ENCODE measurements at places on chromosomes 12 and 14.
A peak's percentile ranks its signal among the peaks of the same experiment; 100 is the strongest.

DNA sequence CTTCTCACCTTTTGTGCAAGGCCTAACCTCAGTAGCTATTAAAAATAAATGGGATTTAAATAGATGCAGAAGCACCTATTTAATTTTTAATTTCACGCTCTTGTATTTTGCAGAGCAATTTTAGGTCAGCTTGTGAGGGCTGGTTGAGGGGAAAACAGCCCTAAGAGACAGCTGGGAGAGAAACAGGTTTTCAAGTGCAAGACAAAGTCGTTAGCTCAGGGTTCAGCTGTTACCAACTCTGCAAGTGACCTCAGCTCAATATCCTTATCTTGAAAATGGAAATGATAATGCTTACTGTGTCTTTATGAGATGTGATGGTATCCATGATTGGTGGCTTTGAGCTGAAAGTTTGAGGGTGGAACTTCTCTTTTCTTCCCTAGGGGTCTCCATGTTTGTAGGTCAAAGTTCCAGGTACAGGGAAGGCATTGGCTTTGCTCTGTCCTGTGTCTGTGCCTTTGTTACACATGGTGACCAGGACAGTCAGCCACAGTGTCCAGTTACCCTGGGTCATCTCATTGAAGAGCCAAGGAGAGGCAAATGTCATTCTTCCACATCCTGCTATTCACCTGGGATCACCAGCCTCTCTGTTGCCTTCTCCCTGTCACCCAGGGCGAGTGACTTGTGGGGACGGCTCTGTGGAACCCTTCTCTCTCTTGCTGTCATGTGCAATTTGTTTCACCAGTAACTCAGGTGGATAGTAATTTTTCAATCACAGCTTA is 100.3 kb downstream of the SAMD4A start:
- DNase-seq: no peak

GRCh38 chr14:50045039-50045711 is 71.2 kb downstream of the VCPKMT start:
- DNase-seq: no peak

GRCh38 chr12:104720339-104721038 is 237.6 kb downstream of the SLC41A2 start:
- no peak for DNase-seq

- no peak for DNase-seq
Measured at GRCh38 chr12:27324530-27324929, 8.1 kb upstream of the BMAL2 start.

DNA sequence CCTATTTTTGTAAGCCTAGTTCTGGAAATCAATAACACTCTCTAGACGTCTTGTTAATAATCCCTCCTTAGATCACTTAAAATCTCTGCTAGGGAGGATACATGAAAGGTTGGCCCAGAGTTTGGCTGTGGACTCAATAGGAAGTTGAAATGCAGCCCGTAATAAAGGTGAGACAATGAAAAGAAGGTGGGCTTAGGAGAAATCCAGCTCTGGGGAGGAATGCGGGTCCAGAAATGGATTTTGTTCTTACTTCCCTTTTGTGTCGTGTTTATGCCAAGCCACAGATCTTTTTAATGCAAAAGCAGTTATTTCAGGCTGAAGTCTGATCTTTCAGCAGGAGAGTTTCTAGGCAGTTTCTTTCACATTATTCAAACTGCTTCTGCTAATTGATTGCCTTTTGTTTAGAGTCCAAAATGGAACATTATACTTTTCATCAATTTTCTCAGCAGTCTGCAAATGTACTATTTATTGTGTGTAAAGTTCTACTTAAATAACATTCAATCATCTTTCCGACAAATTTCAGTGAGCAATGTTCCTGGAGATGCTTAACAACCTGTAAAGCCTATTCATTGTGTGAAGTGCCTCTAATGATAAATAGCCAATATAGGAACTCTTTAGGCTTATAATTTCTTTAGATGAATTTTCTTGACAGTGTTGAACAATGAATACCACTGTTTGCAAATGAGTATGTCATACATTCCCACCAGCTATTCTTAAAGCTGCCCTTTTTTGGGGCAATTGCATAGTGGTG is 252.9 kb upstream of the KRR1 start:
- DNase-seq: no peak

GRCh38 chr12:21387174-21387573 is 14.5 kb downstream of the IAPP start:
- DNase-seq: no peak

DNA sequence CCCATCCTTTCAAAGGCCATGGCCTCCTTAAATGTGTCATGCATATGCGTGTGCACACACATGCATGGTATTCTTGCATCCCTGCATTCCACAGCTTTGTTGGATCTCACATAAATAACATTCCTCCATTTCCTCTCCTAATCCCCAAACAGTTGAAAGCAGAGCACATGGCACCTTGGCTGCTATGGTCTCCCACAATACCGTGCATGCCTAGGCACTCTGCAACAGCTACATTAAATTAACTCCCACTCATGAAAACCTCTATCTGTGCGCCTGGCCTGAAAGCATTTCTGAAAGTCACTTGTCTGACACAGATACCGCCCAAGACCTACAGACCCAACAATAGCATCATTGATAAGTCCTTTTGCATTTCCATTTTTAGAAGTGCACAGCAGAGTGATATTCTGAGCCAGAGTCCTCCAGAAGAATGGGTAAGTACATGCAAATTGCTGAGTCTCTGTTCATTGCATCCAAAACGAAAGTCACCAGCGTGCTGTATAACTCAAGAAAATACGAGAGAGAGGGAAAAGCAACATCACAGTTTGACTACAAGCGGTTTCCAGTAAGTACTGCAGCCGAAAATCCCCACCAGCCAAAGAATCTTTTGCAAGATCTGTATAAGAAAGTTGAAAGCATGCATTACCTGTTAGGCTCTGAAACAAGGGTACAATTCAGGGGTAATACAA is 436 bp downstream of the ASB2 start:
- no peak for DNase-seq

DNA sequence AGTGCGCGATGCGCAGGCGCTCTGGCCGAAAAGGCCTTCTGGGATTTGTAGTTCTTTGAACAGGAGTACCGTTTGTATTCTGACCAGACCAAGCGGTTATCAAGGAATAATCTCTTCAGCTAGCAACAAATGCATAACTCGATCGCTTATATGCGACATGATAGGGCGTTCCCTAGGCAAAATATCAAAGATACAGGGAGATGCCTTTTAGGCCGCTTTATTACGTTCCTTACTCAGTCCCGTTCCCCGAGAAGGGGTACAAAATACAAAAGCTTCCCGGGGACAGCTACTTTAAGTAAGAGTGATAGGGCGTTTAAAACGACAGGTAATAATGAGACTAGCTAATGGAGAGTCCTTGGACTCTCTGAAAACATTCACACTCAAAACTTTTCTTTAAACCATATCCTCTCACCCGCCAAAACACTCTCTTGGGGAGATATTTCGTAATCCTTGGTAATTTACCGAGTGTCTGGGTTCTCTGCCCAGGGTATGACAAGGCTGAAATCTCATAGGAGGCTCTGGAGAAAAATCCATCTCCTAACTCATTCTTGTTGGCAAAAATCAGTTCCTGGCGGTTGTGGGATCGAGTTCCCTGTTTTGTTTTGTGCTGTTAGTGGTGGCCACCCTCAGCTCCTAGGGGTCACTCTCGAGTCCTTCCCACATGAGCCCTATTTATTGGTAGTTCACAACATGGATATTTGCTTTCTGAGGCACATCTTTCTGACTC is 412 bp upstream of the SNW1 start:
- DNase-seq: peak; percentile 72

DNA sequence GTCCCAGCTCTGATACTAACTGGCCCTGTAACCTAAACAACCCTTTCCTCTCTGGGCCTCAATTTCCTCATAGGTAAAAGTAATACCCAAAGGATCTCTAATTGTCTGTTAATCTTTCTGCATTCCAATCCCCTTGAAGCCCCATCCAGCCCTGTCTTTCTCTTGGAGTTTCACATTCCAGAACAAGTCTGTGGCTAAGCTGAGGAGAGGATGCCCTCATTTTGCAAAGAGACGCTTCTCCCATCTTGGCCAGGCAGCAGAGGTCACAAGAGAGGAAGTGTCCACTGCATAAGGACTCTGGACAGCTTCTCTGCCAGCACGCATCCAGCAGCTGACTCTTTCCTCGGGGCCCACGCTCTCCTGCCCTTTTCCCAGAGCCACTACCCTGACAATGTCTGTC is 263.4 kb upstream of the FKBP4 start:
- DNase-seq: peak; percentile 9

GRCh38 chr12:34297126-34297789 is 275.0 kb downstream of the ALG10 start:
- no peak for DNase-seq

DNA sequence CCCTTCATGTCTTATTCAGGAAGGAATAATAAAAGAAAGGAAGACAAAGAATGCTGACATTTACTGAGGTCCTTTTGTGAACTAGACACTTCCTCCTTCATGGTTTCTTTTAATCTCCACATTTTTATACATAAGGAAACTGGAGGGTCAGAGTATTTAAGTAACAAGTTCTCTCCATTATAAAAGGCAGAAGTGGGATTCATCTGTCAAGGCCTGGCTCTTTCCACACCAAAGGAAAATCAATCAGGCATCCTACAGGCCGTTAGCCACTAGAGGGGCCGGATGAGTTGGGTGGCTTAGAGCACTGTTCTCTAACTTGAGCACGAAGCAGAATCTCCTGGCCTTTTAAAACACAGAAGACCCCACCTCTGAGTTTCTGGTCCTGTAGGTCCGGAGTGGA is 36.8 kb upstream of the NINJ2 start:
- DNase-seq: peak; percentile 43

DNA sequence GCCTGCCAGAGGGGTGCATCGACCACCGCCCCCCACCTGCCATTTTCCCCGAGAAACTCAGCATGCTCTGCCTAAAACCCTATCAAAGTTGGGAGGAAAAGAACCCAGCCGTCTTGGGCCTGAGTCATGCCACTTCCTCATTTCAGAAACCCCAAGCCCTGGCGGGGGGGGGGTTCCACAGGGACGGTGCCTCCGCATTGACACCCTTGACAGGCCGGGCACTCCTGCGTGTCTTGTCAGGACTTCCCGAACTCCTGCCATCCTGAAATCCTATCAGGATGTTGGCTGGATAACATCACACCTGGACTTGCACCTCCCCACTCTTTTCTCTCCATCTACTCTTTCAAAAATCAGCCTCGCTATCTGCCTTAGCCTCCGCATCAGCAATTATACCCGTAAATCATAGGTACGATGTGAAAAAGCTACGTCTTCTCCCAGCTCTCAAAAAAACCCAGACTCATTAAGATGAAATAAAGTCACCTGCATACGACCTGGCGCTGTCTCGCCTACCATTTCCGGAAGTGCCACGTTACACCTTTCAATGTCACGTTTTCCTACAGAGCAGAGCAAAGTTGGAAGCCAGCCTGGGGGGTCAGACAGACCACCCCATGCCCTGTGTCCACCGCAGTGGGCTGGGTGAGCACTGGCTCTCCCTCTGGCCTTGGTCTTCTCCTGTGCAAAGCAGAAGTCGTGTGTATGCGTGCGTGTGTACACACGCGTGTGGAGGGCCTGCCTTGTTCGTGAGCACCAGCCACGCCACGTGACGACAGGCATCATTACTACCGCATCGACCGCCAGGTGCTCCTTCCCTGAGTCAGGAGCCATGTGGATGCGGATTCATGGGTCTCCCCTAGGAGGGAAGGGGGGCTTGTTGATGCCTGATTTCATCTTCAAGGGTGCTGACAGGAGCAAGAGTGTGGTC is 96.7 kb downstream of the RFLNA start:
- no peak for DNase-seq

DNA sequence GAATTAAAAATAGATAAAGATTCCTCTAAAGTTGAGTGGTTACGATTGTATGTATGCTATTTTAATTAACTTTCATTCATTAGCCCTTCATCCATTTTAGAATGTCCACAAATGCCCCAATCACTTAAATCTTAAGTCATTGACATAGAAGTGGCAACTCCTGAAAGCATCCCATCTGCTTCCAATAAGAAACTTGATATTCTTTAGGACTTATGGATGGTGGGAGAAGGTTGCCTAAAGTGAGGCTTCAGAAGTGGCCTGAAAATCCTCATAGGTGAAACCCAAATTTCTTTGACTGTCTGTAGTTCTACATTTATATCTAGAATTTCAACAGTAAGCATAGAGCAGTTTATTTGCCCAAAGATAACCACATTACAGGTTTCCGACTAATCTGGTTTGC is 161.7 kb upstream of the HMGA2 start:
- no peak for DNase-seq

Data from GM23338 (cell line).